Left ventricle myocardium inferior (tissue), 1 donor: ENCODE measurements at places on chromosomes 1 and 21. TPM values are rescaled to one million over a fixed set of nuclear protein-coding genes. Genes with fewer than 3 reads are reported as not detected.

Gene RIPK4
- 0.11 TPM for total RNA-seq

Gene KIFAP3
- 55.9 TPM for total RNA-seq

Gene GRHL3
- not detected for total RNA-seq

Gene KRTAP21-1
- not detected for total RNA-seq

- H3K4me1 ChIP-seq, result peaks cover 58% of the 10 kb centered on the region
- H3K27ac ChIP-seq, result no peak overlapping the region
- H3K4me3 ChIP-seq, result no peak overlapping the region
- H3K36me3 ChIP-seq, result no peaks in the 10 kb centered on the region
- DNase-seq, result no peak
These were observed 24.8 kb downstream of the PGM1 start for GRCh38 chr1:63618011-63618410.
